Activated naive CD8-positive, alpha-beta T cell treated with anti-CD3 and anti-CD28 coated beads, Interleukin-2, amount 10 ng/mL, durations not matched to agents 7 days and 5 days (primary cell): ENCODE measurements at places on chromosomes 12 and 14. TPM values are rescaled to one million over a fixed set of nuclear protein-coding genes. Genes with fewer than 3 reads are reported as not detected.

TSPAN19 gene
- total RNA-seq, result not detected

PCED1B gene
- 104 TPM for total RNA-seq

GRCh38 chr12:6866920-6867412, 365 bp upstream of the TPI1 start:
- peak overlapping the region; percentile 96 for H3K27ac ChIP-seq
- peaks cover 38% of the 10 kb centered on the region for H3K4me1 ChIP-seq
- H3K4me3 ChIP-seq, result peak overlapping the region; percentile 95
- H3K36me3 ChIP-seq, result peaks cover 39% of the 10 kb centered on the region
- H3K27me3 ChIP-seq, result no peaks in the 10 kb centered on the region

GRCh38 chr14:37196604-37197420, 925 bp upstream of the MIPOL1 start:
- no peaks in the 10 kb centered on the region for H3K36me3 ChIP-seq
- no peak overlapping the region for H3K27ac ChIP-seq
- peak overlapping the region; percentile 73 for H3K4me3 ChIP-seq
- H3K4me1 ChIP-seq, result peaks cover 9% of the 10 kb centered on the region
- H3K27me3 ChIP-seq, result peaks cover 26% of the 10 kb centered on the region
- DNase-seq, result no peak

DNA sequence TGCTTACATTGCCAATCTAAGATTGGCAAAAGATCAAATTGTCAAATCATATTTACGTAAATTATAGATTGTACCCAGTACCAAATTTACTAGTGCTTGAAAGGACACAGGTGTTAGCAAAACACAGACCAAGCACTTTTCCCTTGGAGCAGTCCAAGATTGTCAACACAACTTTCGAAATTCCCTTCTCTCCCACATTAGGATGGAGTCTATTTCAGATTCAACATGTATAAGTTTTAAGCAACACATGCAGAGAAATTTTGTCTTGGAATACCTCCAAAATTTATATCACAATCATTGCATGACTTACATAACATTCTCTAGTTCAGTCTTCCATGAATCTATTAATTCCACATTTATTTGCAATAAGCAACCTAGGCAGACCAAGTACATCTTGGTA, 74.9 kb upstream of the SLCO1C1 start:
- H3K4me3 ChIP-seq, result no peak overlapping the region
- no peak overlapping the region for H3K27ac ChIP-seq
- no peaks in the 10 kb centered on the region for H3K36me3 ChIP-seq
- no peak for DNase-seq
- H3K27me3 ChIP-seq, result peaks cover 2% of the 10 kb centered on the region

- H3K27ac ChIP-seq, result no peak overlapping the region
- no peaks in the 10 kb centered on the region for H3K36me3 ChIP-seq
- no peak for DNase-seq
- H3K4me3 ChIP-seq, result no peak overlapping the region
- no peaks in the 10 kb centered on the region for H3K27me3 ChIP-seq
- no peaks in the 10 kb centered on the region for H3K4me1 ChIP-seq
Observed at GRCh38 chr14:104593710-104594136, 10.8 kb downstream of the TMEM179 start.

DNA sequence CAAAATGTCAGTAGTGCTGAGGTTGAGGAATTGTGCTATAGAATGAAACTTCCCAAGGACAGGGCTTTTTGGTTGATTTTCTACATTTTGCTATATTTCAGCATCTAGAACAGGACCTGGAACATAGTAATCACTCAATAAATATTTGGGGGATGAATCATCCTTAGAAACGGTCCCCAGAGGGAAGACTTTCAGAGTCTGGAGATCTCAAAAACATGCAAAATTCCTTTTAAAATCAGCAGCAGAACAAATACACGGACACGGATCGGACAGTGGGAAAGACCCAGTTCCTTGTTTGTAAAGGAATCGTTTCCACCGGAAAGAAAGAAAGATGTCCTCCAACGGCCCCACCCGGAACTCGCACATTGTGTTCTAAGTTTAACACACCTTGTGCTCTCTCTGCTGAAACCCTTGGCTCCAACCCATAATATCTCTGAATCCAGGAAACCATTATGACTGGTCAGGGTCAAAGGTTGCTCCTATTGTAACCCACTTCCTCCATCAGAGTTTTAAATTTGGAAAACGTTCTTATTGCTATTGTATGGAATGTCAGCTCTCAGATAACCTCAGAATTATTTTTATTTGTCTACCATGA, 617.2 kb downstream of the MED13L start:
- no peaks in the 10 kb centered on the region for H3K4me1 ChIP-seq
- H3K36me3 ChIP-seq, result no peaks in the 10 kb centered on the region
- no peak overlapping the region for H3K4me3 ChIP-seq
- H3K27me3 ChIP-seq, result peaks cover 6% of the 10 kb centered on the region
- no peak for DNase-seq
